Stimulated activated CD8-positive, alpha-beta memory T cell treated with anti-CD3 and anti-CD28 coated beads, Interleukin-15, amount 100 ng/mL, for 4 hours (primary cell): ENCODE measurements at places on chromosomes 6 and 20.

GRCh38 chr6:26270903-26271667, 93.9 kb upstream of the BTN3A2 start:
- peak; percentile 37 for DNase-seq

GRCh38 chr6:9204171-9204570, 768.8 kb upstream of the SLC35B3 start:
- no peak for DNase-seq

DNA sequence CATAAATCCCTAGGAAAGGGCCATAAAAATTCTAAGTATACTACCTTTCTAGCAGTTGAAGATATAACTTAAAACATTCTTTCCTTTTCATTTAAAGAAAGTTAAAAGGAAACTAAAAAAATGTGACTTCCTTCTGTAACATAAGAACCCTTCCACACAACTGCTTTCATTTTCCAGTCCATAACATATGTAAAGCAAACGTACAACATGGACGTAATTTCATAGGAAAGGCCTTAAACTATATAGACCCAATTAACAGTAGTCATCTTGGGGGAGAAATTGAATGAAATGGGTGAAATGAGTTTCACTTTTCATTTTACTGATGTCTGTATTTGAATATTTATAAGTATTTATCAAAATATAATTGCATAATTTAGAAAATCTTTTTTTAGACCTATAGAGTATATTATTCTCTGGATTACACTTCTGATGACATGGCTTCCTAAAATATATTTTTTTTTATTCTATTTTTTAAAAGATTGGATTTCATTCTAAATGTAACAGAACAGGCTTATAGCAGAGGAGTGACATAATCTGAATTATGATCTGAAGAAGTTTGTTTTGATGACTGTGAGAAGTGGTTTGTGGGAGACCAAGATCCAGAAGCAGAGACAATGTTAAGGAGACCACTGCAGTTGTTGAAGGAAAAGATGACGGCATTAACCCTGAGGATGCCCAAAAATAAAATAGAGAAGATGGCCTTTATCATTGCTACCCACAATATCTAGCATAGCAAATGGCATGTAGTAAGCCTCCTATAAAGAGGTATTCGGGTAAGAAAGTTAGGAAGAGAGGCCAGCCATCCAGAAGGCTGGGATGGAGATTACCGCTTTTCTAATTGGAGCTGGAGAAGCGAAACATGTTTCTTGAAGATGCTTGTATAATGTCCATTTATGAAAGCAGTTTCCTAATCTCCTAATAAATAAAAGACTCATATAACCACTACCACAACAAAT, 260.4 kb downstream of the PTPRK start:
- DNase-seq, result no peak

GRCh38 chr20:48567145-48567544, 260.7 kb downstream of the PREX1 start:
- no peak for DNase-seq

- DNase-seq, result no peak
Observed at GRCh38 chr20:62696989-62697388, 11.6 kb upstream of the NTSR1 start.

- DNase-seq, result no peak
Observed at GRCh38 chr20:62901891-62902290, 24.4 kb downstream of the DIDO1 start.

DNA sequence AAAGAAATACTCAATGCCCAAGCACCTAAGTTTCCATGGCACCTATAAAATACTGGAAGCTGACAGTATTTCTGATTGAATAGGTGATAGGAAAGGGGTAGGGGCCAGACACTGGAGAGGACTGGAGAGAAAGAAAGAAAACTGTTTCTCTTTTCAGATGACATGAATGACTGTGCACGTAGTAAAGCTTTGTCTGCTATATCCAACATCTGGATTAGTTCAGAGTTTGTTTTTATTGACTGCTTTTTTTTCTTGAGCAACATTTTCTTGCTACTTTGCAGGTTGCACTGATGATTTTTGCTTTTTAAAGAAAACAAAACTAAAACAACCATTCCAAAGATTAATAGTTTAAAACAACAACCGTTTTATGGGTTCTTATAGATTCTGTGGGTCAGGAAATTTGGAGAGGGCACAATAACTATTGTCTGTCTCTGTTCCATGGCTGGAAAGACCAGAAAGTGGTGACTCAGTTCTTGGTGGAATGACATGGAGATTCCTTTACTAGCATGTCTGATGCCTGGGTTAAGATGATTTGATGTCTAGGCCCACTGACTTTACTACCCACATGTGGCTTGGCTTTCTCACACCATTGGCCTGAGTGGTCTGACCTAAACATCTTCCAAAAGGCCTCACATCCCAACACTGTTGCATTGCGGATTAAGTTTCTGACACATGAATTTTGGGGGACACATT, 12.2 kb upstream of the LRP11 start:
- no peak for DNase-seq

GRCh38 chr6:38432479-38432878, 207.2 kb downstream of the BTBD9 start:
- DNase-seq, result no peak

GRCh38 chr6:113451049-113451448, 406.1 kb upstream of the MARCKS start:
- DNase-seq, result no peak

DNA sequence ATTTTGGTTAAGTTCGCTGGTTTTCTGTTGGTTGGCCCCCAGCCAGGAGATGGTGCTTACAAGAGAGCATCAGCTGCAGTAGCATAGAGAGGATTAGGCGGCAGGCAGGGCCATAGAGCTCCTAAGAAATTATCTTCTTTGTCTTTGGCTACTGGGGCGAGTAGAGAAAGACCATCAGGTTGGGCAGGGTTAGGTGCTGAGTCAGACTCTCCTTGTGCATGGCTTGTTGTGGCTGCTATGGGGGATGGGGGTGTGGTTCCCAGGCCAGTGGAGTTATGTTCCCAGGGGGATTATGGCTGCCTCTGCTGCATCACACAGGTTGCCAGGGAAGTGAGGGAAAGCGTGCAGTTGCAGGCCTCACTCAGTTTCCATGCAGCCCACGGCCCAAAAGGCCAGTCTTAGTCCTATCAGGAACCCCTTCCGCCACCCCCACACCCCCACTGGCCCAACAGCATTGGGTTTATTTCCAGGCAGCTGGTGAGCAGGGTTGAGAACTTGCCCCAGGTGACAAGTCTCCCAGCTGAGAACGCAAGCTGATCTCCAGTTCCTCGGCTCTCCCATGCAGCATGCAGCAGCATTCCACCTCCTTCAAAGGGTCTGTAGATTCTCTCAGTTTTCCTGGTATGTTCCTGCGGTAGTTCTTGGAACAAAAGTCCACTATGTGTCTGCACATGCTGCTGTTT, 243.7 kb downstream of the UTRN start:
- no peak for DNase-seq

DNA sequence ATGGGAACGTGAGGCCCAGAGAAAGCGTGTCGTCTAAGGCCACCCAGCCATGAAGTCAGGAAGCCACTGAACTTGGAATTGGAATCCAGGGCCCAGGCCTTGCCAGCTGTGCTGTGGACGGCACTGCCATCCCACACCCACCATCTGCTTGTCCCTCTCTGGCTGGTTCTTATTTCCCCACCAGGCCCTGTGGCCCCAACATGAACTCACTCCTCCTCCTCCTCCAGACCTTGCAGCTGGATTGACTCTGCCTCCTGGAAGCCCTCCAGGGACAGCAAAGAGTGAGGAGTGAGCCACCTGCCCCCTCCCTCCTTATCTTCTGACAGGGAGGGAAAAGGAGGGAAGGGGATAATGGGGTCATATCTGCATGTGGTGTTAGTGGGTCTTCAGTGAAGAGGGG, 16.0 kb upstream of the IP6K3 start:
- DNase-seq, result no peak

- no peak for DNase-seq
Observed at GRCh38 chr6:150705392-150705791, 105.7 kb downstream of the PLEKHG1 start.

DNA sequence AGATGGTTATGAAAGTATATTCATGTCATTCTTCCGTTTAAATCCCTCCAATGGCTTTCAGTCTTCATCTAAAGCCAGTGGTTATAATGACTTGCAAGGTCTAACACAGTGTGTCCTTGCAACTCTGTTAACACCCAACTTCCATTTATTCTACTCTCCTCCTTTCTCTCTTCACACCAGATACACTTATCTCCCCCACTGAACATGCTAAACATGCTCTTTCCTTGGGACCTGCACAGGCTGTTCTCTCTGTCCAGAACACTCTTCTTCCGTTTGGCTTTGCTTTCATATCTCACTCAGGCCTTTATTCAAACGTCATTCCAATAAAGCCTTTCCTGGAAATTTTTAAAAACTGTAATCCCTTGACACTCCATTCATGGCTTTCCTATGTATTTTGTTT, 91.5 kb downstream of the EPHA7 start:
- no peak for DNase-seq

DNA sequence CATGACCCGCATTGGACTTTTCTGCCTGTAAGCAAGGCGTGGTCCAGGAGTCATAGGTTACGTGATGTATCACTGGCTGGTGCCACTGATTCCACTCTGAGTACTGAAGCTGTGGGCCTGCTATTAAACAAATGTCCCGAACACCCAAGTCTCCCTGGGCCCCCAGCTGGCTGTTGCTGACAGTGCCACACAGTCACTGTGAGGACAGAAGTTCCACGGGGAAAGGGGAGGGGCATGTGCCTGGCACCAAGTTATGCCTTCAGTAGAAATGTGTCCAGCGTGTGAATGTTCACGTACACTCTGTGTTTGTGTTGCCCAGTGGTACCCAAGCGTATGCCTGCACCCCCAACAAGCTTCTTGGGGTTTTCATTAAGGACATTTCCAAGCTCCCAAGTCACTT, 171.4 kb upstream of the QKI start:
- DNase-seq, result no peak

DNA sequence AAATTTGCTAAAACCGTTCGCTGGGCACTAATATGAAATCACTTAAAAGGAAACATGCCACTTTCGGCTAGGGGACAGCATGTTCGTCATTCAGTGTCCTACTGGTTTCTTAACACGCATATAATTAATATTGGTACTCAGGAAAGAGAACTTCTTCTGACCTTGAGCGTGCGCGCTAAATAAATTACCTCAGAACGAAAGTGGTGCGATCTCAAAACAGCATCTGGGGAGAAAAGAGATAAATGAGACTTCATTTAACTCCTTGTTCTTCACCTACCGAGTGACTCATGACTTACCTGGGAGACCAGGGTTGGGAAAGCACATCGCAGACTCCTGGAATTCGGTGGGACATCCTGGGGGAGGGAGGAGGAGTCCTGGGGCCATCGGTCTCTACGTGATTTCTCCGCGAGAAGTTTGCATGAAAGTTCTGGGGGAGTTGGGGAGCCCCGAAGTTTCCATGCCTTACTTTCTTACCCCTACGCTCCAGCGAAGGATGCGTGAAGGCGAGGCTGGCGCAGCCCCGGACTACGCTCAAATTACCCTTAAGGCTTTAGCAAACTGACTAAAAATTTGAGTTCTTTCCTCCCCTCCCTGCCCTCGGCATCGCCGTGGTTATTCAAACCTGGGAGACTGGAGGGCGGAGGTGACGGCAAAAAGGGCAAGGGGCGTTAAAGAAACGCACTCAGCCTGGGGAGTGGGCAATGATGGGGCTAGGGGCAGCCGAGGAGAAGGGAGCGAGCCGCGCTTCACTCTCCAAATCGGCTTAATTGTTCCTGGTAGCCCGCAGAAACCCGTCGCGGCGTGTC, 1.1 kb upstream of the BEND6 start:
- no peak for DNase-seq

- no peak for DNase-seq
Observed at GRCh38 chr20:44807684-44808056, 2.7 kb downstream of the RIMS4 start.

DNA sequence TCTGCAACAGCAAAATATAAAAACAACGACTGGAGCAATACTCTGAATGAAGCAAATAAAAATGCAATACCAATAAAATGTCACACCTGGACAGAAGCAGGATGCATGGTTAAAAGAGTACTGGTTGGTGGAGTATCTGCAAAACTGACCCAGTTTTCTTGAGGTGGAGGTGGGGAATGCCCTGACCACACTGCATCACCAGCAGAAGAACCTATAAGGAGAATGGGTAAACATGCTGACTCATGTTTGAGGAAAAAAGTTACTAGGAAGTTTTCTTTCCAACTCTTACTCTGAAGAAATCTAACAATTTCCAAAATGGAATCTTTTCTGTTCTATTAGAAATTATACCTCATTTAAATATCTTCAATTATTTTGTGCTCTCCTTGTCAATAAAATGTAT, 43.6 kb downstream of the REPS1 start:
- peak; percentile 10 for DNase-seq

GRCh38 chr6:140073456-140073855, 699.0 kb upstream of the CITED2 start:
- DNase-seq, result no peak

GRCh38 chr6:83151114-83151513, 42.0 kb downstream of the PGM3 start:
- DNase-seq, result no peak

GRCh38 chr6:150302520-150303176, 66.2 kb upstream of the IYD start:
- DNase-seq, result no peak

DNA sequence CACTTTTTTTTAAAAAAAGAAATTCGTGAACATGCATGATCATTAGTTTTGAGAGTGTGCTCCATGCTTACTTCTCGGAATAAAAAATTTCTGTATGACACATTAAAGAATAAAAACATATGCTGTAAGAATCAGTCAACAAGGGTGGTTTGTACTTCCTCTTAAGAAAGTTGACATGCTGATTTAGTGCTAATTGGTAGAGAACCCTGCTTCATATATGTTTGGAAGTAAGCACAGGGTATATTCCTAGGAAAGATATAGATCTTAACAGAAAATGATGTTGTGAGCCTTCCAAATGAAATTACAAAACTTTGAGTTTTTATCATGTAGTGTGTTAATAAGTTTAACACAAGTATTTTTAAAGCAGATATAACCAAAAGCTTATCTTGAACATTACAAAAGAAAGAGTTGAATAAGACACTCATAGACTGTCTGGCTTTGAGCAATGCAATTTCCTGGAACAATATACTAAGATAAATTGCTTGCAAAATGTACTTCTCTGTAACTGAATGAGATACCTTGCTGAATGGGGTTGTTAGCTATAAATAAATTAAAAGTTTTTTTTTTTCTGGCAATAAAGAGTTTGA, 13.8 kb upstream of the VIP start:
- no peak for DNase-seq

- DNase-seq, result no peak
Observed at GRCh38 chr20:41408156-41408794, 41.7 kb upstream of the EMILIN3 start.

DNA sequence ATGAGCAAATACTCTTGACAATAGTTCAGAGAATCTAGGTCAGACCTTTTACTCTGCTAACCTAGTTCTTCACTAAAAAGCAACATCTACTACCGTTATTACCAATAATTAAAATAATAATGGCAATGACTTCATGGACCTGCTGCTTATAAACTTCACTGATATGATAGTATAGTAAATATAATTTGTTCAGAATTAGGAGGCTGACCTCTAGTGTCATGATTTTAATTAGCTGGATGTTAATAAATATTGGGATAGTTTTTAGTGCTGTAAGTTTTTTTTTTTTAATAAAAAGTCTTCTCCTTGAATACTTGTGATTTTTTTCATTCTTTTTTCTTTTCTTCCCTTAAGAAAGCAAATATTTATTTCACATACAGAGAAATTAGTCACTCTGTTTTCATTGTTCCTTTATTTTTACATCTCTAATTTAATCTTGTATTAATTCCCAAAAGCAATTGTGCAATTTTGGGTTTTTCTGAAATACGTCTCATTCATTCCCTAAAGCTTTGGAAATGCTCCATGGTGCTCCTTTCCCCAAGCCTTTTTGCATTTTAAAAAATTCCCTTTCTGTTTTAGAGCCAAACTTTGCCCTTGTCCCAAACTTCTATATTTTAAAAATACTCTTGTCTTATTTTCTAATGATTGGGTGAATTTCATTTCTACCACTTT, 46.6 kb upstream of the UST start:
- no peak for DNase-seq

- no peak for DNase-seq
Observed at GRCh38 chr20:12949429-12949980, 59.3 kb upstream of the SPTLC3 start.
